ENCODE measurements at places on chromosomes 13 and 19.

- no peak overlapping the region for H3K4me3 ChIP-seq
- H3K27ac ChIP-seq, result no peak overlapping the region
- H3K4me1 ChIP-seq, result no peaks in the 10 kb centered on the region
- no peaks in the 10 kb centered on the region for H3K27me3 ChIP-seq
Observed at GRCh38 chr13:91567485-91568207, 169.2 kb downstream of the GPC5 start.

DNA sequence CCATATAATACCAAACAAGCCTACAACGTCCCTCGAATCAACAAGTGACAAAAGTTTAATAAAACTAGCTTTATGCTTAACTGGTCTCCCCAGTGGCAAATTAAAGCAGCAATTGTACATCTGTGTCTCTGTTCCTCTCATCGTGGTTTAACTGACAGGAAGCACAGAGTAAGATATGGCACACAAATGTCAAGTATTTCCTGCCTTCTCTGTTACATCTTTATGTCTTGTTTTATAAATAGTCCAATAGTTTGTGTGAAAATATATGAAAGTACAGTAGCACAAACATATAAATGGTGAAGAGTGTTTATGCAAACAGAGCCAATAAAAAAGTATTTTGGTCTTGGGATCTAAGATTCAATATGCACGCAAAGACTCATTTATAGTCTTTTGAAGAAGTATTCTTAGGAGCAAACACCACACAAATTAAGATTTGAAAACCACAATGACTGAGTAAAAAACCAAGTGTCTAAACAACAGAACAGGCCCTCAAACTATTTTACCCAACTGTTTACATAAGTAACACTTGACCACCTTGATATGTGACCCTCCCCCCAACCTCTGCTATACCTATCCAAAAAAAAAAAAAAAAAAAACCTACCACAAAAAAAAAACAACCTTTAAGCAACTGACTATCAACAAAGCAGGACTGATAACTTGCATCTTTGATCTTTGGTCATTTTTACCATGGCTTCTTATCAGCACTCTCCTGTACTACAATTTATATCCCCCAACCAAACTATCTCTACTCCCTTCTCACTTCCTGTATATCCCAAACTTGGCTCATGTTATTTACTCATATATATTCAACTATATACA, 14.0 kb downstream of the ELF1 start:
- peaks cover 39% of the 10 kb centered on the region for H3K36me3 ChIP-seq
- H3K4me3 ChIP-seq, result peak overlapping the region; percentile 54
- DNase-seq, result peak; percentile 61
- peak overlapping the region; percentile 87 for H3K27ac ChIP-seq

DNA sequence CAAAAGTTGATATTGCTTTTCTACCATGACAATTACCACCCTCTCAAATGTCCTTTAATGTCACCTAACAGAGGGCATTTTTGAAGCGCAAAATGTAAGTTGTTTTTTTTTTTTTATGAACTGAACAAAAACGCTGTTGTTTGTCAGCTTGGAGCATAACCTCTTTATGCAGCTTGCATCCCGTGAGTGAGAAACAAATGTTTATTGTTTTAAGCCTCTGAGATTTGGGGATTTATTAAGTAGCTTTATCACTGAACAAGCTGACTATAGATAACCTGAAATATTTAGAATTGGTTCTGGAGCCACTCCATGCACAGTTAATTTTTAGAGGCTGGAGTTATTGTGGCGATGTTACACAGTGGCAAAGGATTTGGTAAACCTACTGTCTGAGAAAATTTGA, 80.1 kb upstream of the ATXN8OS start:
- no peak overlapping the region for H3K27ac ChIP-seq
- no peaks in the 10 kb centered on the region for H3K4me1 ChIP-seq
- H3K4me3 ChIP-seq, result no peak overlapping the region
- no peaks in the 10 kb centered on the region for H3K36me3 ChIP-seq

- H3K36me3 ChIP-seq, result peaks cover 37% of the 10 kb centered on the region
- H3K27me3 ChIP-seq, result no peaks in the 10 kb centered on the region
- H3K4me1 ChIP-seq, result peaks cover 79% of the 10 kb centered on the region
- peak overlapping the region; percentile 89 for H3K27ac ChIP-seq
Observed at GRCh38 chr19:29680447-29680846, 15.2 kb downstream of the PLEKHF1 start.

DNA sequence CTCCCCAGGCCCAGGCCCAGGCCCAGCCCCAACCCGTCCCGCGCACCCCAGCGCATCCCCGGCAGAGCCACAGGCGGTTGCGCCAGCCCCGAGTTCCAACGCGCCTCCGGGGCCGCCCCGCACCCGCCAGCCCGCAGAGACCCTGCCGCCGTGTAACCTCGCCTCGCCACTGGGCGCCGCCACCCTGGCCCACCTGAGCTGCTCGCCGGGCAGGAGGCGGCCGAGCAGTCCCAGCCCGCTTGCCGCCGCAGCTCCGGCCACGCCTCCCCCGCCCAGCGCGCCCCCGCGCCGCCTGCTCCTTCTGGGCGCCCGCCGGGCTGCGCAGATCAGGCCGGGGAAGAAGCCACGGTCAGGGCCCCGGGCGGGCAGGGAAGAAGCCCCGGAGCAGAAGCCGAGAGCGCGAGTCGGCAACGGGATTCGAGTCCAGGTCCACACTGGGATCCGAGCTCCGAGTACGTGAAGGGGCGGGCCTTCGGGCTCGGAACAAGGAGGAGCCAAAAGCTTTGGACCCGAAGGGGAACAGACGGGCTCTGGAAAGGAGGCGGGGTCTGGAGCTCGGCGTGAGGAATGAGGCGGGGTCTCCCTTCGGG, at the start of gene MBOAT7:
Gene MBOAT7 (minus strand): TSS at position 436 of the 590 bp plus-strand sequence. CDS start 1,072 bp downstream, outside the sequence.
- no peaks in the 10 kb centered on the region for H3K27me3 ChIP-seq
- H3K4me1 ChIP-seq, result peaks cover 39% of the 10 kb centered on the region
- peak within 1 kb of the TSS; percentile 82 for H3K4me3 ChIP-seq
- H3K36me3 ChIP-seq, result peaks cover 24% of the 10 kb centered on the region

- no peaks in the 10 kb centered on the region for H3K27me3 ChIP-seq
- no peak for DNase-seq
- H3K4me3 ChIP-seq, result no peak overlapping the region
- no peaks in the 10 kb centered on the region for H3K4me1 ChIP-seq
Observed at GRCh38 chr13:34765446-34766180, 176.5 kb upstream of the NBEA start.

- H3K4me1 ChIP-seq, result no peaks in the 10 kb centered on the region
- H3K4me3 ChIP-seq, result no peak overlapping the region
- H3K27me3 ChIP-seq, result peaks cover 3% of the 10 kb centered on the region
- no peak for DNase-seq
Observed at GRCh38 chr13:99844421-99844820, 127.1 kb downstream of the ZIC5 start.

DNA sequence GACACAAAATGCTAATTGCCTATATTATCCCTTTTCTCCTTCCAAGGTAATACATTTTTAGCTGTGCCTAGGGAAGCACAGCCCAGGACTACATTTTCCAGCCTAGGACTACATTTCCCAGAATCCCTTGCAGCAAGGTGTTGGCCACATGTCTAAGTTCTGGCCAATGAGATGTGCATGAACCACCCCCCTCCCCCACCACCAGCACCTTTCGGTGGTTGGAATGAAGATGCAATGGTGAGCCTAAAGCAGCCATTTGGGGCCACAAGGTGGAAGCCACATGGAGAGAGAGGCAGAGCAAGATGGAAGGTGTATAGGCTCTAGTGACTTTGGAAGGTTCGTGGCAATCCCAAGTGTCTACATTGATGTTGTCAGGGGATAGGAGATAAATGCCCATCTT, 16.2 kb downstream of the UNC13A start:
- peak; percentile 39 for DNase-seq
- H3K36me3 ChIP-seq, result no peaks in the 10 kb centered on the region
- peaks cover 4% of the 10 kb centered on the region for H3K27me3 ChIP-seq
- H3K27ac ChIP-seq, result no peak overlapping the region

DNA sequence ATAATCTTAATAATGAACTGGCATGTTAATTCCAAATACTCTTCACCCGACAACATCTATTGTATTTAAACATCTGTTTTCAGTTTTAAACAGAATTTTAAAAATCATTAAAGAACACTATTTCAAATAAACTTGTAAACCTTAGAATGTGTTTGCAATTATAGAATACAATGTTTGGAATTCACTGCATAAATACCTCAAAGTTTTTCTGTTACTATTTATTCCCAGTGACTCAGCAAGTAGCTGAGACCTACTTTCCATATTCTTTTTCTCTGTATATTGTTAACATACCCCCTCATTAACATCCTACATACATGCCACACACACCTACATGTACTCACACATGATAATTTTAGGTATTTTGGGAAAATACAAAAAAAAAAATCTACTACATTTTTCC, 1134.3 kb downstream of the SLITRK1 start:
- H3K27me3 ChIP-seq, result no peaks in the 10 kb centered on the region
- DNase-seq, result no peak
- H3K36me3 ChIP-seq, result no peaks in the 10 kb centered on the region
- no peak overlapping the region for H3K4me3 ChIP-seq
- H3K27ac ChIP-seq, result no peak overlapping the region
- no peaks in the 10 kb centered on the region for H3K4me1 ChIP-seq
